NCI-H2171 (cell line): ENCODE measurements at places on chromosomes 16 and 17.
A peak's percentile ranks its signal among the peaks of the same experiment; 100 is the strongest.

DNA sequence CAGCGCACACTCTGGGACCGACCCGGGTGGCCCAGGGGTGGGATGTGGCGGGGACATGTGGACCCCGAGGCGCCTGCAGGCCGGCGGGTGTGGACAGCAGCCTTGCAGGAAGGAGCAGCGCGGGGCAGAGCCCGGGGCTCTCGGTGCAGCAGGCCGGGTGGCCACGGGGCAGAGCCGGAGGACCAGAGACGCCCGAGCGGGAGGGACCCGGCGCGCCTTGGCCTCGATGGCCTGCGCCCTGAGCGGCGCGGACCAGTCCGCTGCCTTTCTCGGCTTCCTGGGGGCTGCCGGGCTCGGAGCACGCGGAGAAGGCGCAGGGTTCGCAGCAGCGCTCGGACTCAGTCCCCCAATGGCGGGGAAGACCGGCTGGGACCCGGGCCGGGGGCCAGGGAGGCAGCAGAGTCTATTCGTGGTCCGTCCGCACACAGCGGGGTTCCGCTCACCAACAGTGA, 43.4 kb downstream of the OSBPL7 start:
- DNase-seq = no peak

DNA sequence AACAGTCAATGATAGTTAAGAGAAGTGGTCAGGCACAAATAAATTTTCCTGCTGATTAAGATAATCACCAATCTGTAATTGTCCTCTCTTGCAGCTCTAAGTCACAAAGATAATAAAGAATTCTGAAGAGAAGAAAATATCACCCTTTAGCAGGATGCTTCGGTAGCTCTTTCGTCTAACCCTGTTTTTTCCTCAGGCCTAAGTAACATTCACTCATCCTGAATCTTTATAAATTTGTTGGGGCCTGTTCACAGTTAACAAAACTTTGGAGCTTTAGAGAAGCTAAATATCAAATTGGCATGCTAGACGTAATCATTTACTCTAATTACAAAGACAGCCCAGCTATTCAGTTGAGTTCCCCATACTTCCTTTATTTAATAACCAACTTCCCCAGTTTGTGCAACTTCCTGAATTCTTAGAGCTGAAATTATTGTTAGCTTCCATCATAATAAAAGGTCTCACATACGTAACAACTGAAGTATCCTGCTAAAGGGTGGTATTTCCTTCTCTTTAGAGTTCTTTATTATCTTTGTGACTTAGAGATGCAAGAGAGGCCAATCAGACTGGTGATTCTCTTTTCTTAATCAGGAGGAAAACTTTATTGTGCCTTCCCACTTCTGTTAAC, 118.6 kb downstream of the TANGO6 start:
- no peak for DNase-seq

- DNase-seq = no peak
Observed at GRCh38 chr17:7774055-7774521, 56.5 kb downstream of the DNAH2 start.

DNA sequence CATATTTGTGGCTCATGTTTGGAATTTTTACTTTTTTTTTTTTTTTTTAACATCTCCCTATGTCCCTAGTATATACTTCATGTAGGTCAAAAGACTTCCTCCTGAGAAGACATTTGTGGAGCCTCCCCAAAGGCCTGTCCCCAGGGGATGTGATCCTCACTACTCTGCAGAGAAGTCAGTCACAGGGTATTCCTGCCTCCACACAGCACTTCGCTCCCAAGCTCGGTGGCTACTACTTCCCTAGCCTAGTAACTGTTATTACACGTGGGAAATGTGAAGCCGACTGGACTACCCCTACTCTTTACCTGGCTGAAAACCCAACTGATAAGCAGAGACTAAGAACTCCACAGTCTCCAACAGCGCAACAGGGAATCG, 116.8 kb downstream of the HIC1 start:
- DNase-seq = no peak

DNA sequence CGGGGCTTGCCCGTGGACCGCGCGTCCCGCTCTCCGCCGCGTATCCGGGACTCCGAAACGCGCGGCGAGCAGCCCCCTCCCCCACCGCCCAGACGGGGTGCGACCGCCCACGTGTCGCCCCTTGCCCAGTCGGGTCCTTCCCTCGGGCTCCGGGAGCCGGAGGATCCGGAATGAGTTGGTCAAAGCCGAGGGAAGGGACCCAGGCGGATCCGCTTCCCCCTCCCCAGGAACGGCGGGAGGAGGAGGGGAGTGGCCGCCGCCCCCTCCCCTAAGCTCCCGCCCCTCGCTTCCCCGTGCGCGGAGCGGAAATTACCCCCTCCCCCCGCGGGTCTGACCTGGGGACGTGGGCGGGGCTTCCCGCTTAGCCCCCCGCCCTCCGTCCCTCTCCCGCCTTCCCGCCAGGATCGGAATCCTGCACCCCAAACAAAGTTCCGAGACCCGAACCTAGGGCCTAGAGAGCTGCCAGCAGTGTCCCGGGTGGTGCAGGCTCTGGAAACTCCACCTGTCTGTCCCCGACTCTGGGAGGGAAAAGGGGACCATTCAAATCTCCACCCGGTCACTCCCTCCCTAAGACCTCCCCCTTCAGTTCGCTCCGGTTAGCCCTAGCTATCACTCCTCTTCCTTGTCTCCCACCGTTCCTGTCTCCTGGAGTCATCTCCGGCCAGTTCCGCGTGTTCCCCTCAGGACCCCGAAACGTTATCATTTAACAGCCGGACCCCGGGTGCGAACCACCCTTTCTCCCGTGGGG, 1.0 kb upstream of the IGF2BP1 start:
- no peak for DNase-seq

DNA sequence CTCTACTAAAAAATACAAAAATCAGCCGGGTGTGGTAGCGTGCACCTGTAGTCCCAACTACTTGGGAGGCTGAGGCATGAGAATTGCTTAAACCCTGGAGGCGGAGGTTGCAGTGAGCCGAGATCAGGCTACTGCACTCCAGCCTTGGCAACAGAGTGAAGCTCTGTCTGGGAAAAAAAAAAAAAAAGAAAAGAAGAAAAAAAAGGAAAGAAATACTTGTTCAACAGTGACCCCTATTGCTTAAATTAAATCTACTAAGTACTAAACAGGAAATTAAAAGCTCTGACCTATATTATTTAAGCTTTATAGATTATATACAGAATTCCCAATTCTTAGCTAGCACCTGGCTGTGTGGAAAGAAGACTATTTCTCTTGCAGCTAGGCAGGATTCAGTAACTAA, 48.9 kb downstream of the FBXL20 start:
- DNase-seq = no peak

DNA sequence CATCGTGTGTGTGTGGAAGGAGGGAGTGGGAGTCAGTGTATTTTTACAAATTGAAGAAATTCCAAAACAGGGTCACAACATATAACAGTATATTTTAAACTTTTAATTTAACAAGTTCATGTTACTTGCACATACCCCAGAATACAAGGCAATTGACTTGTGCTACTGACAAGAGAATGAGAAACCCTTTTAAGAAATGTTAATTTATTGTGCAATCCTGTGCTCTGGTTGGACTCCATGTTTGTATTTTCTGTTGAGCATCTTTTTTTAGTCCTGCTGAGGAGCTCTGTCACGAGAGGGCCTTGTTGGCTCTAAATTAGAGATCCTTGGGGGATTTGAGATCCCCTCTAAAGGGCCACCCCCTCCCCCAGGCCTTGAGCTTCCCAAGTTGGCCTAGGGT, 1.1 kb upstream of the EMP2 start:
- no peak for DNase-seq

GRCh38 chr17:2905696-2906501, 109.7 kb downstream of the RAP1GAP2 start:
- no peak for DNase-seq

GRCh38 chr17:22202702-22203101, 510.4 kb downstream of the KCNJ18 start:
- no peak for DNase-seq

DNA sequence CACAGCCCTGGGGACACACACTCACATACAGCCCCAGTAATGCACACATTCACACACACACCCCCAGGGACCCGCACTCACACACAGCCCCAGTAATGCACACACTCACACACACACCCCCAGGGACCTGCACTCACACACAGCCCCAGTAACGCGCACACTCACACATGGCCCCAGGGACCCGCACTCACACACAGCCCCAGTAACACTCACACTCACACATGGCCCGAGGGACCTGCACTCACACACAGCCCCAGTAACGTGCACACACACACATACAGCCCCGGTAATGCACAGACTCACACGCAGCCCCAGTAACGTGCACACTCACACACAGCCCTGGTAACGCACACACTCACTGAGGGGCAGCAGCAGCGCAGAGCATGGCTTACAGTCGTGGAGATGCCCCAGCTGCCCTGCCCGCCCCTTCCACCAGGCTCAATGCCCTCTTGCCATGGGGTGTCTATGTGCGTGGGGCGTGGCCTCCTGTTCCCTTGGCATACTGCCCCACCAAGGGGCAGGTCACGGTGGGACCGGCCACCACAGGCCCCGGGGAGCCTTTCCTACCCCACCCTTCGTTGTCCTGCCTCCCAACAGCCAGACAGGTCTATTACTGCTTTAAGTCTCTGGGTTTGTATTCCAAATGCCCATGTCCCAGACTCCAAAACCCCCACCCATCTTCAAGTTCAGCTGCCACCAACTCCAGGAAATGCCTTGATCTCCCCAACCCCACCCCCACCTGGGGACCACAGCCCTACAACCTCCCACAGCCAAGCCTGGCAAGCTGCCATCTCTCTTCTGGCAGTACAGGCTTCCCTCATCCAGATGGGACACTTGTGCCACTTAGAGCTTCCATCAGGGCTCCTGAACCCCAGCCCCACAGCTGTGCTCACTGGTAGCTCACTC, 2.7 kb downstream of the CCDC102A start:
- peak; percentile 68 for DNase-seq

DNA sequence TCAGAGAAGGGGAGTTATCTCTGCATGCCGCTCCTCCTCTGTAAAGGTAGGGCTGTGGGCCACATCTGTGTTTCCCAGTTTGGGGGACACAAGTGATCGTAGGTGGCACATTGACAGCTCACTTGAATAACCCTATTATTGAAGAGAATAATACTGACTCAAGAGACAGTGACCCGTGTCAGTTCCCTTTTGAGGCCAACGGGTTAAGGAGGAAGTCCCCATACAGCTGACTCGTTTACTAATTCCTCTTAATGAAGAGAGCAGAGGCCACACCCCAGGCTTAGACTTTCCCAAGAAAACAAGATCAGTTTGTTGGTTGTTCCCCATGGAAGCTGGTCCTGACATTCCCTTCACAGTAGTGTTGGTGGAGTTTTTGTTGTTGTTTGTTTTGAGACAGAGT, 33.0 kb downstream of the IL4R start:
- DNase-seq = no peak

GRCh38 chr16:8972843-8973586, 9.3 kb upstream of the USP7 start:
- no peak for DNase-seq

GRCh38 chr16:1965396-1966001, 873 bp upstream of the RPS2 start:
- no peak for DNase-seq

GRCh38 chr17:71601894-71602504, 518.8 kb upstream of the SOX9 start:
- DNase-seq = no peak

DNA sequence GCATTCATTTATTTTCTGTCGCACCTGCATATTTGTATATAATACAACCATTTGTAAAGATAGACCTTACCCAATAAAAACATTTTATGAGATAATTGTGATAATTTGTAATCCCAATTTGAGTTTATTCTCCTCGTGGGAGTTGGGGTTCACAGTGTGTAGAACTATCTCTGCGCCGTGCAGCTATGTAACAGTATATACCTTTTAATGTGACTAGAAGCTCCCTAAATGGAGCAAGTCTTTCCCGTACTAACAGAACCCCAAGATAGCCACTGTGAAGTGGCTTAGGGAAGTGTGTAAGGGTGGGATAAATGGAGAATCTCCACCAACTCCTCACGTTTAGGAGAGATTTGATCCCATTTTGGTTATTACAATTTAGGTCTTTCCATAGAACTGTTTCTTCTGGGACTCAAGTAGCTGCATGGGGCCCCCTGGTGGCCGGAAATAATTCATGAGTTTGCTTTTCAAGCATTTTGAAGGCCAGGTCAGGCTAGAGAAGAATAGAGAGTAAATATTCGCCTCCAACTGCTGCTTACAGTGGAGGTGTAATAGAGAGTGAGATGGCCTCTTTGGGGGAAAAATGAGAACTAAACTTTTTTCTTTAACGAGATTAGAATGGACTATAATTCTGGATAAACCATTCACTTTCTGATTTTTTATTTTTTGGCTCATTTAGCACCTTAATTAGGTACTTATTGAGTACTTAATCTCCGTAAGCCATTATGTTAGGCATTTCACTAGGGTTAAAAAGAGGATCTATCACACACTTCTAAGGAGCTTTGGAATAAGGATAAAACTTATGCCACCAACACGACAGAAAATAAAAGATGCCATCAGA, 4.5 kb downstream of the TMEM100 start:
- DNase-seq = peak; percentile 10

GRCh38 chr17:78397681-78398101, 19.2 kb downstream of the PGS1 start:
- DNase-seq = no peak

DNA sequence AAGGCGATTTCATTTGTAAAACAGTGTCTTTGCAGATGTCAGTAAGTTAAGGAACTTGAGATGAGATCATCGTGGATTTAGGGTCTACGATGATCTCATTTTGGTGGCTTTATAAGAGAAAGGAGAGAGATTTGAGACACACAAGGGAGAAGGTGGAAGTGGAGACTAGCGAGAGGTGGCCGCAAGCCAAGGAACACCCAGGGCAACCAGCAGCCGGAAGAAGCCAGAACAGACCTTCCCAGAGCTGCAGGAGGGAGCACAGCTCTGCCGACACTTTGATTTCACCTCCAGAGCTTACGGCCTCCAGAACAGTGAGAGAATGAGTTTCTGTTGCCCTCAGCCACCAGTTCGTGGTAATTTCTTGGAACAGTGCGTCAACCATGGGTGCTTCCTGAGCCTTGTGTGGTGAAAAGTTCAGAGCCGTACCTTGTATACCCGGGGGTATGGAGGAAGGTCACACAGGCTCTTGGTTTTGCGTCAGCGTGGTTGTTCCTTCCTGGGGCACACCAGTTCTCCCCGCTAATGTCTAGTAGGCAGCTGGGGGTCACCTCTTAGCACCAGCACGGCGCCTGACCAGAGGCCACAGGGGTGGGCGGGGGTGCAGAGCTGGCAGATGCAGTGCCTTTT, 12.9 kb upstream of the SEC14L1 start:
- DNase-seq = no peak

GRCh38 chr16:14496047-14496770, 133.9 kb downstream of the PARN start:
- DNase-seq = no peak

DNA sequence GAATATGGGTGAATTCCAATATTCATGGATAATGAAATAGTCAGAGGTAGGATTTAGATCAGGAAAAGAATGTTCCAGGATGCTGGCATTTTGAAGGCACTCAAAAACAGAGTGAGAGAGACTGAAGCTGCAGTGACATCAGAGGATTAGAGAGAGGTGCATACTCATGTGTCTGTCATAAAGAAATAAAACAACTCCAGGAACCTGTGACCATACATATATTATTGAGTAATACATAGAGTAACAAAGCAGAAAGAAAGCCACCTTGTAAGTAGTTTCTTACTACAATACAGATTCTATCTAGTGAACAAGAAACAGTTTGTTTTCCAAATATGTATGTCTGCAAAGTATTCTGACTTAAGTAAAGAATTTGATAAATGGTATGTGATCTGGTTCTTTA, 62.3 kb upstream of the PHOSPHO1 start:
- no peak for DNase-seq
